Activated naive CD8-positive, alpha-beta T cell treated with anti-CD3 and anti-CD28 coated beads, Interleukin-2, amount 10 ng/mL, durations not matched to agents 7 days and 5 days (primary cell): ENCODE measurements at places on chromosomes 1 and 21. TPM values are rescaled to one million over a fixed set of nuclear protein-coding genes. Genes with fewer than 3 reads are reported as not detected.

DNA sequence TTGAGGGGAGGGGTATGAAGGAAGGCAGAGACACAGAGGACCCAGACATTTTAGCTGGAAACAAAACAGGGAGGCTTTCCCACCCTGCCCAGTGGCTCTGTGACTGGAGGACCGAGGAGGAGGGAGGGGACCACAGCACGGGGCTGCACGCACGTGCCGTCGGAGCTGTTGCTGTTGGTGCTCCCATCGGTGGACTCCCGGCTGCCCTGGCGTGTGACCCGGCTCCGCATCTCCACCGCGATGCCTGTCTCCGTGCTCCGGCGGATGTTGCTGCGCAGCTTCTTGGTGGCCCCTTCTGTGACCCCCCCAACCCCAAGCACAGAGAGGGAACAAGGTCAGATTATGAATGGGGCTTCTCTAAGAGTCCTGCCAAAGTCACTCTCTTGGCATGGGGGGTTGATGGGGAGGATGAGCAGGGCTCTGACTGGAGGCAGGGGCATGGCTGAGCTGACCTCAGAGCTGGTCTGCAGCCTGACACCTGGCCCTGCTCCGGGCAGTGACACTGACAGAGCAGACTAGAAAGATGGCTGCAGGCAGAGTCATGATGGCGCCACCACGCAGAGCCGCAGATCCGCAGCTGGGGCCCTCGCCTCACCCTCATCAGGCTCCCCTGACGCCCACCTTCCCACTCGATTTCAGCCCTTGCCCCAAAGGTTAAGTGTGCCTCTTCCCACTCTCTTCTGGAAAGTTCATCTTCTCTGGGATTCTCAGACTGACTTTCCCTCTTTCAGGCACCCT is 29.6 kb downstream of the RIMS3 start:
- no peak overlapping the region for H3K27ac ChIP-seq
- H3K4me3 ChIP-seq, result no peak overlapping the region

DNA sequence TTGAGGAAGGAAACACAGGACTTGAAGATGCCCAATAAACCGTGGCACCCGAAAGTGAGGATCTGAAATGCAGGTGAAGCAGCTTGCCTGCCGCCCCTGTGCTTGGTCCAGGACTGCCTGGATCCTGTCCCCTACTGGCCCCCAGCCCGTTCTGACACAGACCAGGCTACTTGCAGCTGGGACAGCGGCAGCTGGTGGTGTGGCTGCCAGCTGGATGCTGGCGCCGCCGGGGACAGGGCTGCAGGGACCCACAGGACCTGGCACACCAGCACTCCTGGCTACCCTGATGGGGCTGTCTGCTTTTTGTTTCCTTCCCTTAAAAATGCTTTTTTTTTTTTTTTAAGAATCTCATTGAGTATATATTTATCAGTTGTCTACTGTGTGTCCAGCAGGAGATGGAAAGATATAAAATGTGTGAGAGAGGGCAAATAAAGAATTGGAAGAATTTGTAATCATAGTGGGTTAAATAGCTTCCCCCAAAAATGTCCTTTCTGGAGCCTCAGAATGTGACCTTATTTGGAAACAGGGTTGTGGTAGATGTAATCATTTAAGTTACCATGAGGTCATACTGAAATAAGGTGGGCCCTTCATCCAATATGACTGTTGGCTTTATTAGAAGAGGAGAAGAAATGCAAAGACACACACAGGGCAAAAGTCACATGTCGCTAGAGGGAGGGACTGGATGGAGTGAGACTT is 165.6 kb downstream of the DSCAM start:
- DNase-seq, result no peak
- no peaks in the 10 kb centered on the region for H3K36me3 ChIP-seq
- no peak overlapping the region for H3K27ac ChIP-seq
- H3K27me3 ChIP-seq, result no peaks in the 10 kb centered on the region

The LCE2C gene
- not detected for total RNA-seq

DNA sequence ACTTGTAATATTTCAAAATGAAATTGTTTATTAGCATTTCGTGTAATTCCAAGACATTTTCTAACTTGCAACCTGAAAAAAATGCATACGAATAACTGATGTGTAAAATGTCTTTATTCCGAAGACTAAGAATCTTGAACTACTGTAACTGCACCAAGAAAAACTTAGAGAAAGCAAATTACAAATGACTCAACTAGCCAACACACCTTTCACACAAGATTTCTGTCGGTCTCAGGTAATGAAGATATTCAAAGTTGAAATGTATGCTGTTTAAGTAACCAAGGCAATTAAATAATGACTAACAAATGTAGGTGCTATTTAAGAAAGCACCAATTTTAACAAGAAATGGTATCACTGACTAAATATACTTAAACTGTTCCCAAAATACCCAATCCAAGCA is 2.1 kb downstream of the CLSTN1 start:
- H3K27ac ChIP-seq, result no peak overlapping the region
- no peak for DNase-seq
- peaks cover 14% of the 10 kb centered on the region for H3K36me3 ChIP-seq
- H3K27me3 ChIP-seq, result no peaks in the 10 kb centered on the region
- peak overlapping the region; percentile 98 for H3K4me3 ChIP-seq

DNA sequence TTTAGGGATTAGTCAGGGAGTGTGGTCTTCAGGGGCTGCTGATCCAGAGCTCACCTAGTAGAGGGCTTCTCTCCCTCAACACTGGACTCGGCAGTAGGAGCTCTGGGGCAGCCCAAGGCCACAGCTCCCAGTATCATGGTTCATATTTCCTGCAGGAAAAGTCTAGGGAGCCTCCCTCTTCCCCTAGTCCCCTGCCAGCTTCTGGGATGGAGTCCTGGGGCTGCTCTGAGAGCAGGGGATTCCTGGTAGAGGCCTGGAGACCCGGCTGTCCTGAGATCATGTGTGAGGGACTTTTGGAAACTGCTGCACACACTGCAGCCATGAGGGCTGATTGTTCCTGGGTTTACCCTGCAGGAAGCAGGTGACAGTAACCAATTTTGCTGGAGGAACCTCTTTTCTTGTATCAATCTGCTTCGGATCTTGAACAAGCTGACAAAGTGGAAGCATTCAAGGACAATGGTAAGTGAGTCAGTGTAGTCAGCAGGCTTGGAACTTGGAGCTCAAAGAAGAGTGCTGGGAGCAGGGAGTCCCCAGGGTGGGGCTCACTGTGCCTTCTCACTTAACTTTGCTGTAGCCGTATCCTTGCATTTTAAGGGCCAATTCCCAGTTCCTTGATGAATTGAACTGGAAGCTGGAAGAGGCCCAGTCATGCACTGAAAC is 16.3 kb downstream of the STRIP1 start:
- no peak overlapping the region for H3K4me3 ChIP-seq
- no peak overlapping the region for H3K27ac ChIP-seq
- H3K36me3 ChIP-seq, result peaks cover 19% of the 10 kb centered on the region

DNA sequence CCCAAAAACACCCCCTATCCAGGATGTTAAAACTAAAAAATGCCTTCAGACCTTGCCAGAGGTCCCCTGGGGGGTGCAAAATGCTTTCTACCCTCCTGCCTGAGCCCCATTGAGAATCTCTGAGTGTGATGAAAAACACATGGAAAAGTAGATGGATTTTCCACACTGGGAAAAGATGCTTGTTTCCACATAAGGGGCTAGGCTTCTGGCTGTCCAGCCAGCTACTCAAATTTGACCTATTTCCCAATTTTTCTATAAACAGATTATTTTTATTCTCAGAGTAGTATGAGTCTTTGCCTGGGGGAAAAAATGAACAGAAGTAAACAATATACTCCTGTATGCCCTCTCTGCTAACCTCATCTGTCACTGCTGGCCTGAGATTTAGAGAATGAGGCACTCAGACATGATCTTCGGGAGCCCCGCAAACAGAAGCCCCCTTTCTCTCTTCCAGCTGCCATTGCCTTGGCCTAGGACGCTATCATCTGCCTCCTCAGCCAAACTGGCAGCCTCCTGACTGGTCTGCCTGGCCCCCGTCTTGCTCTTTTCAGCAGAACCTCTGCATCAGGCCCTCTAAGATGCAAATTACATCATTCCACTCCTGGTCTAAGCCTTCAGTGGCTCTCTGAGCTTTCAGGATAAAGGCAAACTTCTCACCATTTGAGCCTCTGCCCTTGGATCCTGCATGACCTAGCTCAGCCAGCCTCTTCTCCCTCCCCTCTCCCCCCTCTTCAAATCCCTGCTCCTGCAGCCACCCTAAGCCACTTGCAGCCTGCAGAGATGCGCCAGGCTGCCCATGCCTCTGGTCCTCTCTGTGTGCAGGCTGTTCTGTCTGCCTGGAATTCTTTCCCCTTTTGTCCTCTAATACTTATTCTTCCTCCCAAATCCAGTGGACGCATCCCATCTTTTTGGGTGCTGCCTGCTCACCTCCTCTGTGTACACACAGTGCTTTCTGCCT is 39.7 kb upstream of the TMEM125 start:
- no peak for DNase-seq
- no peaks in the 10 kb centered on the region for H3K36me3 ChIP-seq
- no peaks in the 10 kb centered on the region for H3K4me1 ChIP-seq

The HOOK1 gene
- total RNA-seq, result 8.6 TPM

- H3K36me3 ChIP-seq, result no peaks in the 10 kb centered on the region
- no peak for DNase-seq
- no peak overlapping the region for H3K27ac ChIP-seq
Observed at GRCh38 chr1:32341186-32341757, 5.2 kb upstream of the MARCKSL1 start.

The DTL gene
- 49.7 TPM for total RNA-seq

DNA sequence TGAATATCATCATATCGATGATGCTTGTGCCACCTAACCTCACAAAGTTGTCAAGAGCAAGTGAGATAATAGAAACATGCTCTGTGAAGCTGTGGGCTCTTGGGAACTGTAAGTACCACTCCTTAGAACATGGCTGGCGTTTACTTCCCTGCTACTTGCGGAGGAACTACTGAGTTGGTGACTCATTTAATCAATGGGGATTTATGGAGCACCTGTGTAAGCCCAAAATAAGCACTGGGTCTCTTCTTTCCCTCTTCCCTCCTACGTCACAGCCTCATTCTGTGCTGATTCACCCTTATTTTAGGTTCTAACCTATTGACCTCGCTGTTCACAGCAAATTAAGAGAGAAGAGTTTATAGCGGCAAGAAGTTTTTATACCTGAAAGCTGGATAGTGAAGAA is 52.9 kb downstream of the PRDM2 start:
- H3K27ac ChIP-seq, result no peak overlapping the region
- peaks cover 54% of the 10 kb centered on the region for H3K4me1 ChIP-seq
- no peaks in the 10 kb centered on the region for H3K27me3 ChIP-seq
- DNase-seq, result no peak
- H3K4me3 ChIP-seq, result no peak overlapping the region

GRCh38 chr1:184359909-184360308 is 26.9 kb upstream of the C1orf21 start:
- no peaks in the 10 kb centered on the region for H3K36me3 ChIP-seq
- H3K4me3 ChIP-seq, result no peak overlapping the region
- DNase-seq, result no peak
- H3K4me1 ChIP-seq, result no peaks in the 10 kb centered on the region

The SMCP gene
- total RNA-seq, result not detected

The CAMK1G gene
- not detected for total RNA-seq

- no peaks in the 10 kb centered on the region for H3K36me3 ChIP-seq
- H3K27ac ChIP-seq, result no peak overlapping the region
- H3K4me1 ChIP-seq, result no peaks in the 10 kb centered on the region
Observed at GRCh38 chr1:179175011-179175841, 54.3 kb downstream of the ABL2 start.

The IGSF3 gene
- 0.09 TPM for total RNA-seq
